Osteoblast (primary cell): ENCODE measurements at places on chromosomes 3 and 15. TPM values are rescaled to one million over a fixed set of nuclear protein-coding genes. Genes with fewer than 3 reads are reported as not detected.

Gene OR5K2
- total RNA-seq: not detected in 2 replicates

DNA sequence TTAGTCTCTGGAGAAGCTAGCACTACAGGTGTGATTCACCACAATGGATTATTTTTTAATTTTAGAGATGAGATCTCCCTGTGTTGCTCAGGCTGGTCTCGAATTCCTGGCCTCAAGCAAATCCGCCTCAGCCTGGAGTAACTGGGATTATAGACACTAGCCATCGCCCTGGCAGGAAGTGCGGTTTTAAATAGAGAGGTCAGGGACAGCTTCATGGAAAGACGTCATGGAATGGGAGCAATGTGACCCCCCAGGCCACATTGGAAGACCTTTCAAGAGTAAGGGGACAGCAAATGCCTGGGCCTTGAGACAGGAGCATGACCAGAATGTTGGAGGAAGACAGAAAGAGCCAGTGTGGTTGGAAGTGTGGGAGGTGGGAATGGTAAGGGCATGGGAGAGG is 2.2 kb upstream of the ISG20 start:
- H3K4me3 ChIP-seq: no peak overlapping the region
- H3K27me3 ChIP-seq: no peaks in the 10 kb centered on the region
- peaks cover 17% of the 10 kb centered on the region for H3K4me1 ChIP-seq
- H3K27ac ChIP-seq: peak overlapping the region; percentile 96

- H3K27me3 ChIP-seq: no peaks in the 10 kb centered on the region
- DNase-seq: no peak
- H3K36me3 ChIP-seq: no peaks in the 10 kb centered on the region
- H3K4me1 ChIP-seq: no peaks in the 10 kb centered on the region
Observed at GRCh38 chr3:41900265-41900664, 61.6 kb downstream of the ULK4 start.

Gene CIDEC
- not detected in 2 replicates for total RNA-seq

Gene FAM3D
- total RNA-seq: not detected in 2 replicates

Gene XCR1
- not detected in 2 replicates for total RNA-seq

Gene GOLGA8G
- under 0.01 TPM in 1 of 2 replicates, not detected in the other for total RNA-seq

DNA sequence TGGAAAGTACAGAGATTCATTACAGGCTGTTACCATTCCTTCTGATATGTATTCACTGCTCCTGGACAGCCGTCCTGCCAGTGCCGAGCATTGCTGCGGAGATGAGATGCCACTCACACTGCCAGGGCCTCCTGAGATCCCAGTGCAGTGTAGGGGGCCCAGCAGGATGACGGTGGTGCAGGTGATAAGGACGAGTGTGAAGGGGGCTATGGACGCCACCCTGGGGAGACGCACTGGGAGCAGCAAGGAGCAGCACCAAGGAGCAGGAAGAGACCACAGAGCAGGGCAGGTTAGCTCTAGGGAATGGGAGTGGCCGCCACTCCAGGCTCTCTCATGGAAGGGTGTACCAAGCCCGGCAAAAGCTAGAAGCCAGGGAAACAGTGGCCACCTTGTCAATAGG is 4.0 kb upstream of the KLF15 start:
- H3K4me1 ChIP-seq: peaks cover 11% of the 10 kb centered on the region
- H3K27me3 ChIP-seq: peaks cover 41% of the 10 kb centered on the region
- no peak overlapping the region for H3K27ac ChIP-seq
- H3K36me3 ChIP-seq: no peaks in the 10 kb centered on the region

DNA sequence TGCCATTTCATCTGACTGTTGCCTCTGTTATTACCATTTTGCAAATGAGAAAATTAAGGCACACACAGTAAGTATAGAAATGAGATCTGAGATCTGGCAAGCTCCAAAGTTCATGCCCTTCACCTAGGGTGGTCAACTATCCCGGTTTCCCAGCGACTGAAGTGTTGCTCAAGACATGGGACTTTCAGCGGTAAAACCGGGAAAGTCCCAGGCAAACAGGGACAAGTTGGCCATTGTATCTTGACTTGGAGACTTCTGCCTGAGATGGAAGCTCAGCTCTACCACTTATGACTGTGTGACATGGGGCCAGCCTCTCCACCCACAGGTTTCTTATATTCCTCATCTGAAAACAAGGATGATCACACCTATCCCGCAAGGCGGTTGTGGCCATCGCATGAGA is 55.6 kb upstream of the TPM1 start:
- H3K36me3 ChIP-seq: no peaks in the 10 kb centered on the region
- no peak for DNase-seq
- no peaks in the 10 kb centered on the region for H3K27me3 ChIP-seq
- no peak overlapping the region for H3K27ac ChIP-seq
- peaks cover 19% of the 10 kb centered on the region for H3K4me1 ChIP-seq

Gene LMLN
- 13.0 and 16.3 TPM in 2 replicates for total RNA-seq

Gene SLTM
- 71.3 and 77.8 TPM in 2 replicates for total RNA-seq
